ENCODE measurements at places on chromosomes 4 and X.

DNA sequence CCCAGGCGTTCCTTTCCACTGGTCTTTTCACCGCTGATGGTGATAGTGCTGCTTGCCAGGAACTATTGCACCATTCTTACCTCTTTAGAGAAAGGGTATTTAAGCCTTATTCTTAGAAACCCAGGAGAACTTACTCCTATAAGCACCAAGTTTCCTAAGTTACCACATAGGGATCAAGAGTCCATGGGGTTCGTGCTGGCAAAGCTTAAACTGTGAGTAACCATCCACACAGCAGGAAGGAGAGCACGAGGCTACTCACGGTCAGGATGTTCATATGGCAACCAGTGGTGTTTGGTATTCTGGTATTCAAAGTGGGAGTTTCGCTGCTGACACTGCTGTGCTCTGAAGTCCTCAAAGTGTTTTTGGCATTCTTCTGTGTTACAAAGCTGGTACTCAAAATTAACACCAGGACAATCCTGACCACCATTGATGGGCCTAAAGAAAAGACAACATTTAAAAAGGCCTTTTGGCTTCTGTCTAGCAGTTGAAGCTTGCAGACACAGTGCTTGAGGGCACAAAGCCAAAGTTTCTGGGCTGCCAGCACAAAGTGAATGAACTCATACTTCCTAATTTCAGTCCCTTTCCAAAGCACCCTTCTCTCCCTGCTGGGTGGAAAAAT, 256.9 kb downstream of the ADAMTS3 start:
- no peak for DNase-seq

DNA sequence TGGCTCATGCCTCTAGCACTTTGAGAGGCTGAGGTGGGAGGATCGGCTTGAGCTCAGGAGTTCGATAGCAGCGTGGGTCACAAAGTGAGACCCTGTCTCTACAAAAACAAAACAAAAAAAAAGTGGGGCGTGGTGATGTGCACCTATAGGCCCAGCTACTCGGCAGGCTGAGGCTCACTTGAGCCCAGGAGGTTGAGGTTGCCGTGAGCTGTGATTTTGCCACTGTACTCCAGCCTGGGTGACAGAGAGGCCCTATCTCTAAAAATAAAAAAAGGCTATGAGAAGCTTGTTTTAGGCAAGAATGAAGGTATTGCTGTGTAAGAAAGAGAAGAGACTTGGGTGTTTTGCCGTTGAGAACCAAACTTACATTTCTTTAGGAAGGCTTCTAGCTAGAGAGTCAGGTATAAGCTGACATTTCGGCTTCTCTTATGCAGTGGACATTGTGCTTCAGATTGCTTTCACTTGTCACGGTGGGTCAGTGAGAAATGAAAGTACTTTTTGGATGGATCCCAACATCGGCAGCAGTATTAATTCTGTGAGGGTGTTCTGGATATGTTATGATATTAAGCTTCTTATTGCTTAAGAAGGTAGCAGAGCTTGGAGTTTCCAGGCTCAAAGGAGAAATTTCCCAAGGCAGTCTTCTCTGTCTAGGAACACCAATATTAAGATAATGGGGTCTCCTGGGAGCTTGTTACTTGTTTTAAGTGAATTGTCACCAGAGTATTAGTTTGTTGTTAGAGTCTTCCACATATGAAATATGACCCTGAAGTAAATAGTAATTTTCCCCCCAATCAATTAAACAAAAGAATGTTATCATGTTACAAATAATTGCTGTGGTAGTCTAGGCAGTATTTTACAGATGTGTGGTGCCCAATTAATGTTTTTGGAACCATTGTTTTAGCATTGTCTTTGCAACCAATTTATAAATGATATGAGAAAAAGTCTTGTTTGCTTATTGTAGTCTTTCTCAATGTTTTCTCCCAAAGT, 17.6 kb downstream of the TMEM131L start:
- DNase-seq: peak; percentile 22

GRCh38 chr4:94660614-94661013, 97.1 kb upstream of the BMPR1B start:
- DNase-seq: no peak

DNA sequence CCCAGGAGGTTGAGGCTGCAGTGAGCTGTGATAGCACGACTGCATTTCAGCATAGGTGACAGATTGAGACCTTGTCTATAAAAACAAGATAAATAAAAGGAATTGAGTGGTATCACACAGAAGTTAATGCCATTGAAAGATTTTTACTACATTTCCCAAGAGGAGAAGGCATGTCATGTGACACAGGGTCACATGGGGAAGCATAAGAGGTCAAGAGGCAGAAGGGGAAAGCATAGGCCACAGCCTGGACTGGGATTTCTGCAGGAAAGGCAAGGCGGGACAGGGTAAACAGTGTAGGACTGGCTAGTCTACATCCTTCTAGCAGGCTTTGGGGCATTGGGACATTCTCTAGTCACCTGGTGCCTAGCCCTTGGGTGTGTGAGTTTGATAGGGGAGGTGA, 88.6 kb downstream of the PDGFRA start:
- no peak for DNase-seq

- no peak for DNase-seq
Observed at GRCh38 chrX:24759786-24760185, 66.1 kb downstream of the POLA1 start.

GRCh38 chr4:1265351-1265750, 16.4 kb upstream of the CTBP1 start:
- DNase-seq: no peak

- DNase-seq: no peak
Observed at GRCh38 chr4:111775556-111776297, 369.5 kb upstream of the FAM241A start.

DNA sequence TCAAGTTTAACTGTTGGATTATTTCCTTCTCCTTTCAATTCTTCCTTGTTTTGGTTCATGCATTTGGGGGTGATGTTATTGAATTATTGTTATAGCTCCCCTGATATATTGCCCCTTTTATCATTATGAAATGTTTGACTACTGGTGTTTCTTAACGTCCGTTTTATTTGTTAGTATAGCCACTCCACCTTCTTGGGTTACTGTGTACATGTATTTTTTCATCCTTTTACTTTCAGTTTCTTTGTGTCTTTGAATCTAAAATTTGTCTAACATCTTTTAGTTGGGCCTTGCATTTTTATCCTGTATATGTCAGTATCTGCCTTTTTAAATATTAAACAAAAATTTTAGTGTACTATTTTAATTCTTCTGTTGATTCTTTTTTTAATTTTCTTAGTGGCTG, 88.7 kb downstream of the TNIP2 start:
- DNase-seq: no peak

- DNase-seq: peak; percentile 71
Observed at GRCh38 chrX:13506574-13506973, 62.8 kb upstream of the EGFL6 start.

- no peak for DNase-seq
Observed at GRCh38 chr4:112648263-112649054, 11.5 kb downstream of the LARP7 start.
